ENCODE measurements at places on chromosomes 5 and 9.

GRCh38 chr5:136108180-136108611 lies 24.4 kb upstream of the SMAD5 start:
- no peak for DNase-seq

DNA sequence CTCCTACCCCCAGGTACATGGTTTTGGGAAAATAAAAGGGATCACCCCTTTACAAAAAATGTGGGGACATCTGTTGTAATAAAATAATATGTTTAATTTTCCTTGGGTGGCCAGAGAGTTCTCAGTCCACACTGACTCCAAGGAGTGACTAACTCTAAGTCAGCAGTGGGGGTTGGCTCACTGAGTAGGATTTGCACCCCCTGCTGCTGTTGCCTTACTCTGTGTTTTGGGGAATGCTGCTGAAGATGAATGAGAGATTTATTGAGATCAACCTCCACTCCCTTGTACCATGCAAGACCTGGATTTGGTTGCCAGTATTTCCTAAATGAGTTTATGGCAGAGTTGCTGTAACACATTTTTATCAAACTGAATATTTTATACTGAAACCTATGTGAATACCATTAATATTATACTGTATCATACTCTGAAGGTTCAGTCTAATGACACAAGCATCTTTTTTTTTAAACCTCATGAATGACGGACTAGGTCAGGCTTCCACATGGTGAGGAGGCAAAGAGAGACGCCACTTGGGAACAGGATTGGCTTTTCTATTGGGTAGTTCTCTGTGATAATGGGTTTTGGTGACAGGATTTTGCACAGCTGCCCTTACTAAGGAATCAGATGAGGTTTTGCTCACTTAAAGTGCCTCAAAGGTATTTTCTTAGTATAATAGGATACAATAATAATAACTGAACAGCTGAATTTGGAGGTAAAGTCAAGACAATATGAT lies 121.3 kb upstream of the OSMR start:
- DNase-seq, result no peak

GRCh38 chr5:91111473-91112238 lies 271.5 kb downstream of the ARRDC3 start:
- no peak for DNase-seq

GRCh38 chr5:156942064-156942463 lies 21.0 kb downstream of the TIMD4 start:
- DNase-seq, result no peak

DNA sequence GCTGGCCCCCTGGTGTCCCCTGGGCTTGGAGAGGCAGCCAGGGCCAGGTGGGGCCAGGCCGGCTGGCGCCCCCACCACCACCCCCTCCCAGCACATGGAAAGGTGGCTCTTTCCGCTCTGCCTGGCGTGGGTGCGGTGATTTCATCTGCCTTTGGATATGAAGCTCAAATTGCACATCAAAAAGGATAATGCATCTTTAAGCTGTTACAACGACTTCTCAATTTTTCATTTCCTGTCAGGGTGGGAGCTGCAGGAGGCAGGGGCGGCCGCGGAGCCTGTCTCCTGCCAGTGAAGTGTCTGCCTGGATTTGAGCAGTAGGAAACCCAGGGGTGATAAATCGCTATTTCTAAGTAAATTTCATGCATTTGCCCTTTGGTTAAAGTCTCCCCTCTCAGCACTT lies 169.2 kb upstream of the MVB12B start:
- no peak for DNase-seq

All from left hindlimb (tissue), 1 donor.